Left cardiac atrium (tissue), 4 donors: ENCODE measurements at places on chromosomes 6 and 20. TPM values are rescaled to one million over a fixed set of nuclear protein-coding genes. Genes with fewer than 3 reads are reported as not detected.
A peak's percentile ranks its signal among the peaks of the same experiment; 100 is the strongest.

GRCh38 chr6:46491201-46491627, at the start of gene RCAN2:
RCAN2 (minus strand) TSS chr6:46491449.
- peak; percentile 75 for DNase-seq

- DNase-seq = no peak
Observed at GRCh38 chr20:49914310-49915117, 815 bp downstream of the SPATA2 start.

GRCh38 chr6:7050872-7051779, 56.6 kb upstream of the RREB1 start:
- peak; percentile 67 for DNase-seq

DNA sequence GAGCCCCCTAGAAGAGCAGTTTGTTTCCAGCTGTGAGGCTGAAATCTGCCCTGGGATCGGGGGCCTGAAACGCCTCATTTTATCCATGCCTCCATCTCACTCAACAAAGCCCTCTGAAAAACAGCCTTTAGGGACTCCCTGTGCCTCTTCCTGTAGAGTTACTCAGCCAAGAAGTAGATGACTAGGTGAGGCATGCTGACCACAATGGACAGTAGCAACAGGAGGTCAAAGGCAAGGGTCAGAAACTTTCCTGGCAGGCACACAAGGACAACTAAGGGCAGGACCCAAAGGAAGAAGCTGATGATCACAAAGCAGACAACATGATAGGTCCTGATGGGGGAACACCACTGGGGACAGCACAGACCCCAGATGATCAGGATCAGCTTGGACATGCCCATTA, 12.8 kb downstream of the MAS1L start:
- DNase-seq = no peak

The ADGRG6 gene
- 5.7 TPM for total RNA-seq

The IL17F gene
- total RNA-seq = not detected

DNA sequence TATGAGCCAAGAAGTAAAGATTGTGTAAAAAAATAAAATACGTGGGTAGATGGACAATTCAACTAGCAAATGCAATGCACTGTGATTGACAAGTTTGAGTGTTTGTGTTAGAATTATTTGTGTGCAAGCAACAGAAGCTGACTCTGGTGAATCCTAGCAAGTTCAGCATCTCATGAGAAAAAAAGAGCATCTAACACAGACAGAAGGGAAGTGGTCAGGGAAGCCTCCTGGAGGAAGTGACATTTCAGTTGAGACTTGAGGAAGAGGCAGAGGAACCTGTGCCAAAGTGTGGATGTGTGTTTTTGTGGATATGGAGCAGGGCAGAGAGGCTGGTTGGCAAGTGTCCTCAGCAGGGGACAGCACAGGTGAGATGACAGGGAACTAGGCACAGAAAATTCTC, 248.7 kb downstream of the ZNF217 start:
- no peak for DNase-seq
